Activated CD4-positive, alpha-beta memory T cell treated with anti-CD3 and anti-CD28 coated beads, Interleukin-2, amount 10 ng/mL, durations not matched to agents 7 days and 5 days (primary cell): ENCODE measurements at places on chromosomes 12 and 14.

- no peak for DNase-seq
These were observed 517.6 kb upstream of the TMEM132C start for GRCh38 chr12:127749416-127749815.

- DNase-seq: no peak
These were observed 209.1 kb upstream of the DAAM1 start for GRCh38 chr14:58979325-58979724.

DNA sequence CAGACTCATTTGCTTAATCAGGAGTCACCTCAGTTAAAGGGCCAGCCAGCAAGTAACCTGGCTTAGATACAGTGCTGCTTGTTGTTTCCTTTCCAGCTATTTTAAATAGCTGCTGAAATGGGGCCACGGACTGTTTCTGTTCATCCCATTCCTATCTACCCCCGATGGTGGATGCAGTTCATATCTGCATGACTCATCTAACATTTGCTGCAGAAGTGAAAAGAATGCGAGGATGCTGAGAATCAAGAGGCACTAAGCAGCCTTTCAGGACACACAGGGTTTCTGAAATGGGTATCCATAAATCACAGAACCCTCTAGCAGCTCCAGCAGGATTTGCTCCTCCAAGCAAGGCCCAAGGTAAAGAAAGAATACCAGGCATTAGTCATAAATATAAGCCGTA lies 60.2 kb upstream of the RTRAF start:
- DNase-seq: no peak

GRCh38 chr14:103385929-103386712 lies 906 bp downstream of the MARK3 start:
- peak; percentile 50 for DNase-seq

GRCh38 chr14:81301813-81302212 lies 81.1 kb upstream of the GTF2A1 start:
- DNase-seq: no peak

- DNase-seq: peak; percentile 74
These were observed 67.8 kb upstream of the PLEKHG3 start for GRCh38 chr14:64636208-64636979.

DNA sequence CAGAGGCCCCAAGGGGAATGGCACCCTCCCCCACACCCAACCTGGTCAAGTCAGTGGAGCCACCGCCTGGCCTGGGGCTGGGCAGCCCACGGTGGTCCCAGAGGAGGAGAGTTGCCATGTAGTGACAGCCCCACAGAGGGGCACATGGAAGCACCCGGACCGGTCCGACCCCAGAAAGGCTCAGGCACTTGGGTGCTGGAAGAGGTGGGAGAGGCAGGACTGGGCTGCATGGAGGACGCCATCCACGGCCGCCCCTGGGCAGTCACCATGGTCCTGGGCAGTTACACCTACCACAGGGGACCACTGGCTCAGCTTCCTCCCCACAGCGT lies 37.9 kb upstream of the TMEM179 start:
- DNase-seq: no peak
